ENCODE measurements at places on chromosomes 6 and 20. TPM values are rescaled to one million over a fixed set of nuclear protein-coding genes. Genes with fewer than 3 reads are reported as not detected.
A peak's percentile ranks its signal among the peaks of the same experiment; 100 is the strongest.

GRCh38 chr6:145823328-145823944, 8.8 kb upstream of the FBXO30 start:
- DNase-seq: no peak

Gene COL11A2
- 1.1 TPM for total RNA-seq

Gene TMEM242
- 4.7 TPM for total RNA-seq

- DNase-seq: no peak
Observed at GRCh38 chr6:52736145-52736544, 27.1 kb downstream of the GSTA2 start.

DNA sequence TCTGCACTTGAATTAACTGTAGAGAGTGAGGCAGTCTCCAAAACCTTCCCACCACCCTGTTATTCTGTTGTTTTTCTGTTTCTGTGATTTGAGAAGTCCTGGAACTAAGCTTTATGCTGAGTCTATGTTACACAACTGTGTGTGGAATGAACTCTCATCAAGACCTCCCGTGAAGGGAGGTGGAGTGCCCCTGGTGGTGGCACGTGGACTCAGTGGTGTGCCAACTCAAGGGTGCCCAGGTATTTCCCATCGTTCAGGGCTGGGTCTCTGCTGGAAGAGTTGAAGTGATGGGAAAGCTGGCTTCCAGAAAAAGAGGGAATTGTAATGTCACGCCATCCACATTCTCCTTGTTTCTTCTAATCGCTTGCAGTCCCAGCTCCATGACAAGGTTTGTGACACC, 374.2 kb downstream of the SMOC2 start:
- no peak for DNase-seq

DNA sequence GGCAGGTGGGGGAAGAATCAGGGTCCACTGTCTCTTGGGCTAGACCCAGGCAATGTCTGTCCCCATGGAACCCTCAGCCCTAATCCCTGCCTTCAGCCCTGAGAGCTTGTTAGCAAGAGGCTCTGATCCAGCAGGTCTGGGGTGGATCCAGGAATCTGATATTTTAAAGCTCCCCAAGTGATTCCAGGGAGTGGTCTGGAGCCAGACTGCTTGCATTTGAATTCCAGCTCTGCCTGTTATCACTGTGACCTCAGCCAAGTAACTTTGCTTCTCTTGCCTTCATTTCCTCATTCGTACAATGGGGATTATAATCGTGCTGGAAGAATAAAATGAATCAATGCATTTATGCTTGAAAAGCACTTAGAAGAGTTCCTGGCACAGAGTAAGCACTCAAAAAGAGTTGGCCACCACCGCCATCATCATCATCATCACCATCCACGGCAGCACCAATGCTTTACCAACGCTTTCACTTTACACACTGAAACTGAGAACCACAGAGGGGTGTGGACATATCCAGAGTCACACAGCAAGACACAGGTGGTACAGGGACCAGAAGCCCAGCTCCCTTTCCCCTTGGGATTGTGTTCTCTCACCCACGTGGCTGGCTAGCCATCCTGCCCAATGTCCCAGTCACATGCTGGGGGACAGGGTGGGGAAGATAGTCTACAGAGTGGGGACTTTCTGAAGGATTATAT, 75.7 kb upstream of the RALY start:
- DNase-seq: no peak

DNA sequence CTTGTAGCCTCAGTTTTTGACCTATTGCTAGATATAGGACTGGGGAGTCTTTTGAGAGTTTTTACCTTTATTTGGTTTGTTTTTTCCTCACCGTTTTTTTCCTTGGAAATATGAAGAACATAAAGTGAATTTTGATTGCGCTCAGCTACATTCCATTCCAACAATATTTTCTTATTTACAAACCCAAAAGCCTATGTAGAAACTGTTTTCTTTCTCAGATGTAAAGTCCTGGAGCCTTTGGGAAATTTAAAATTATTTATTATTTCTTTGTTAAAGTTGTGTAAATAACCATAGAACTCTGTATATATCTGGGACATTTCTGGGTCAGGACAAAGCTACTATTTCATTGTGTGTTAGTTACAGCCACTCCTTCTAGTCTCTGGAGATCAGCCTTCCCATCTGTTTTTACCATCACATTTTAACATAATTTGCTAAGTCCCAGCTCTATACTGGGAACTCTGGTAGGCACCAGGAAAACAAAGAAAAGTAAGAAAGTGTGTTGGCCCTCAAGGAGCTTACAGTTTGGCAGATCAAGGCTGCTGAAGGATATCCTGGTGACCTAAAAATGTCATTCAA, 68.8 kb downstream of the JAG1 start:
- peak; percentile 58 for DNase-seq

Gene COL20A1
- not detected for total RNA-seq

DNA sequence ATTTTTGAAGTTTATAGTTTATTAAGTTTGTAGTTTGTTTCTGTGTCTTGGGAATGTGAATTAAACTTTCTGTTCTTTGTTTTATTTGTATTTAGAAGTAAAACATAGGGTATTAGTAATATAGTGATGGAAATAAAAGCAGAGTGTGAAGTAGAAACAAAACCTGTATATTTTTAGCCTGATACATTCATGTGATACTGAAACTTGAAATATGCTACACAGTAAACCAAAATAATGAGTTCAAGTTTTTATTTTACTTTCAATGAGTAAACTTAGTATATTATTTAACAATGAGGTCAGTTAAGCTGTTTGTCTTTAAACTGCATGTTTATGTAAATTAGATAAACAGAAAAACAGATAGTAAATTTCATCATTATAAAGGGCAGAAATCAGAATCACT, 1592.6 kb downstream of the GRIK2 start:
- DNase-seq: no peak

GRCh38 chr20:58113716-58114115, 114.7 kb downstream of the ANKRD60 start:
- peak; percentile 34 for DNase-seq

GRCh38 chr6:154166140-154166539, 127.1 kb downstream of the OPRM1 start:
- DNase-seq: no peak

Gene TRIM40
- total RNA-seq: not detected

DNA sequence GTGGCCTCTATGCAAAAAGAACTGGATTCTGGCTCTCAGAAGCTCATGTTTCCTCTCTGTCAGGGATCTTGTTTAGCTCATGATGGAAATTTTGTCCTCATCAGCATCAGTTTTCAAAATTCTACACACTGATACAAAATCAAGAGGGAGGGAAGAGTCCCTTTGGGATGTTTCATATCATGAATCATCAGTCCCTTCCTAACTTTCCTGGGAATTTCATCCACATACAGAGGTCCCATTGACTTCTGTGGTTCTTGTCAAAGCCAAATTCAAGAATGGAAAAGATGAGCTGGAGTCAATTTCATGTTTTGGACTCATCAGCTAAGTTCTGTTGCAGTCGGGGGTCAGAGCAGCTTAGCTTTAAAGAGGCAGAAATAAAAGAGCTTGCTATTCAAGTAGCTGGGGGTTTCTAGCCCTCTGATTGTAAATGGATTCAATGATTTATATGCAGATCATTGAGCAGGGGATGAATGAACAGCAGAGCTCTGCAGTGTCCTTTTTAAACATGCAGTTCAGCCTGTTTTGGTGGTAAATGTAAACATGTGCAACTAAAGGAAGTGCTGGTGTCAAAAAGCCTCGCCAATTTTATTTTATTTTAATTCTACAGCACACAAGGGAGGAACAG, 21.3 kb upstream of the TMEM14A start:
- peak; percentile 55 for DNase-seq

Gene APCDD1L
- 0.34 TPM for total RNA-seq

Gene HLA-B
- total RNA-seq: 58.7 TPM

GRCh38 chr6:10535193-10535592, 14.0 kb downstream of the GCNT2 start:
- DNase-seq: no peak

- no peak for DNase-seq
Observed at GRCh38 chr6:108914235-108915022, 66.2 kb downstream of the ARMC2 start.

Gene SLCO4A1
- total RNA-seq: 0.17 TPM
